ENCODE measurements at places on chromosomes 4 and X. TPM values are rescaled to one million over a fixed set of nuclear protein-coding genes. Genes with fewer than 3 reads are reported as not detected.

ZAR1 gene
- total RNA-seq = not detected

CASP6 gene
- total RNA-seq = 7.9 TPM

CCDC149 gene
- total RNA-seq = 15.0 TPM

DNA sequence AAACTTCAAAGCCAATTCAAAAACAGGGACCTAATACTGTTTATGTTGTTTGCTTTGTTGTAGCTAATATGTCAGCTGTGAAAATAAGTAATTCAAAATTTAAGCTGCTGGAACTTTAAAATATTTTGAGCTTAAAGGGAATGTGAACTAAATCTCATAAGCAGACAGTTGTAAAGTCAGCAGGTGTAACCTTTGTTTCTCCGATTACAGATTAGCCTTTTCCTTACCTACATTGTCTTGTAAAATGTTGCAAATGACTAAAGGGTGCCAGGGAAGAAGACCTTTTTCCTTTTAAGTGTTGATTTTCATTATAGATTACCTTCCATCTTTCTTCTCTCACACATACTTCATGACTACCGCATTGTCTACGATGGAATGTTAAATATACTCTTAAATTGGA lies 405.1 kb downstream of the KCNIP4 start:
- DNase-seq = no peak

DNA sequence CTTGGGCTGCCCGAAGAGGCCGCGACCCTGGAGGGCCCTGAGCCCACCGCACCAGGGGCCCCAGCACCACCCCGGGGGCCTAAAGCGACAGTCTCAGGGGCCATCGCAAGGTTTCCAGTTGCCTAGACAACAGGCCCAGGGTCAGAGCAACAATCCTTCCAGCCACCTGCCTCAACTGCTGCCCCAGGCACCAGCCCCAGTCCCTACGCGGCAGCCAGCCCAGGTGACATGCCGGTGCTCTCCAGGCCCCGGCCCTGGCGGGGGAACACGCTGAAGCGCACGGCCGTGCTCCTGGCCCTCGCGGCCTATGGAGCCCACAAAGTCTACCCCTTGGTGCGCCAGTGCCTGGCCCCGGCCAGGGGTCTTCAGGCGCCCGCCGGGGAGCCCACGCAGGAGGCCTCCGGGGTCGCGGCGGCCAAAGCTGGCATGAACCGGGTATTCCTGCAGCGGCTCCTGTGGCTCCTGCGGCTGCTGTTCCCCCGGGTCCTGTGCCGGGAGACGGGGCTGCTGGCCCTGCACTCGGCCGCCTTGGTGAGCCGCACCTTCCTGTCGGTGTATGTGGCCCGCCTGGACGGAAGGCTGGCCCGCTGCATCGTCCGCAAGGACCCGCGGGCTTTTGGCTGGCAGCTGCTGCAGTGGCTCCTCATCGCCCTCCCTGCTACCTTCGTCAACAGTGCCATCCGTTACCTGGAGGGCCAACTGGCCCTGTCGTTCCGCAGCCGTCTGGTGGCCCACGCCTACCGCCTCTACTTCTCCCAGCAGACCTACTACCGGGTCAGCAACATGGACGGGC lies 579 bp downstream of the ABCD1 start:
- peak; percentile 71 for DNase-seq

DNA sequence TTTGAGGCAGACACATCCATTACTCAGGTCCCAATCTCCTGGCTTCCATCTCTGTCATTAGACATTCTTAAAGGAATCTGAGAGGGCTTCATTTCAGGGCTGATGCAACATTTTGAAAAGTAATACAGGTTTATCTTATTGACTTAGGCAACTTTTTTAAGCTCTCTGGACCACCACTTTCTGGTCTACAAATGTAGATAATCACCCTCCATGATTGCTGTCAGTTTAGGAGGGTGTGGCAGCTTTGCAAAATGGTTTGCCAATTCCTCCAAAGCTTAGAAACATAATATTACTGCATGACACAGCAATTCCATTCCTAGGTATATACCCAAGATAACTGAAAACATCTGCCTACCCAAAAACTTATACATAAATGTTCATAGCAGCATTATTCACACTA lies 77.6 kb downstream of the ARHGAP6 start:
- no peak for DNase-seq

All from right cardiac atrium (tissue), 5 donors.